Cardiac fibroblast (primary cell): ENCODE measurements at places on chromosomes 11 and 22.

DNA sequence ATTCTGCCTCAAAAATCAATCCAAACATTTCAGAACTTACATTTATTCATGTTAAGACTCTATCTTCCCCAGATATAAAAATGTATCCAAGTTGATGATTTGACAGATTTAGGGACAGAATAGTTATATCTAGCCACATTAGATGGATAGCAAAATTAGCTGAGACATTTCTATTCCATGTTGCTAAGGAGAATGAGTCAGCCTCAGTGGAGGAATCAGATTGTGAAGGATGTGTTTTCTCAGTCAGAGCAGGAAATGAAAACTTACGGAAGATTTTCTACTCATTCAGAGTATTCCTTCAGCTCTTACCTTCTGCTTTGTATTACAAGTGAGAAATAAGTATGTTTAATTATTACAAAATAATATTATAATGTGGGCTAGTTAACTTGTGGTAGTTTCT is 556.3 kb upstream of the ANO3 start:
- DNase-seq = peak; percentile 5

DNA sequence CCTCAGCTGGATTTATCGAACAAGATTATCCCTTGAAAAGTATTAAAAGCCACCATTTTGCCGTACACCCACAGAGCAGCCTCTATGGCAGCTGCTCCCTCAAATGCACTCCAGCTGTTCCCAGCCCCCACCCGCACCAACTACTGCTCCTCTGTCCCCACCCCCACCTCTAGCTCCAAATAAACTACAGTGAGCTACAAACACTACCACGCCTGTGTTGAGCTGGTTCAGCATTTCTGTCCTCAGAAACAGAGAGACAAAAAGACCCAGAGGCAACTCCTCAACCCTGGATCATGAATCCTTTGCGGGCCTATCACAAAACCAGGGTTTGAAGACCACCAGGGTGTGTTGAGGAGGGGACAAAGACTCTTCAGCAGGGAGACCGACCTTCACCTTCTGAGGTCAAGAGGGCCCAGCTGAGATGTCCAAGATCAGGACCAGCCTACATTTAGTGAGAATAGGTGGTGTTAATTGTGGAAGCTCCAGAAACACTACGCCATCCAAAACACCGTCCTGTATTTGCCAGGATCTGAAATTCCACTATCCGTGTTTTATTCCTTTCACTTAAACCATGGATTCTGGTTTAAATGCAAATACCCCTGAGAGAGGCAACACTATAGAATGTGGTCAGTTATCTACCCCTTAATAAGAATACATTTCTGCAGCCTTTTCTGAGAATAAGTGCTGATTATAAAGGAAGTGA is 195.9 kb downstream of the DSCAML1 start:
- no peak for DNase-seq

DNA sequence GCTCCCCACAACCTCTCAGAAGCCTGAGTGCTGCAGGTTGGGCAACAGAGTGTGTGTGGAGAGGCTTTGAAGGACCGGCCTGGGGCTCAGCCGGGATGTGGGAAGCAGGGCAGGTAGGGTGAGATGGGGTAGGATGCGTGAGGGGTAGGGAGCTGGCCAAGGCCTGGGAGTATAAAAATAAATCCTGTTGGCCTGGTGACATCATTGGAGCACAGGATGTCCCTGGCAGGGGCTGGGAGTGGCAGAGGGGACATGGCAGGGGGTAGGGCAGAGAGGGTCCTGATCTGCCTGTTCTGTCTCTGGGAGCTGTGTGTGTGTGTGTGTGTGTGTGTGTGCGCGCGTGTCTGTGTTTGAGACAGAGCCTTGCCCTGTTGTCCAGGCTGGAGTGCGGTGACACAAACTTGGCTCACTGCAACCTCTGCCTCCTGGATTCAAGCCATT is 28.6 kb downstream of the TEF start:
- no peak for DNase-seq

- DNase-seq = no peak
These were observed 65.2 kb upstream of the SESN3 start for GRCh38 chr11:95296165-95296564.

- no peak for DNase-seq
These were observed 605.7 kb downstream of the METTL15 start for GRCh38 chr11:28713850-28714249.

GRCh38 chr11:9700105-9700801 is 36.4 kb downstream of the SWAP70 start:
- no peak for DNase-seq

- no peak for DNase-seq
These were observed 257.4 kb downstream of the DDX10 start for GRCh38 chr11:108922241-108922640.

GRCh38 chr11:28697920-28698827 is 590.0 kb downstream of the METTL15 start:
- DNase-seq = peak; percentile 68
